ENCODE measurements at places on chromosomes 13 and 19.

- no peak for DNase-seq
Measured at GRCh38 chr13:110696776-110697175, 9.1 kb downstream of the CARS2 start.

DNA sequence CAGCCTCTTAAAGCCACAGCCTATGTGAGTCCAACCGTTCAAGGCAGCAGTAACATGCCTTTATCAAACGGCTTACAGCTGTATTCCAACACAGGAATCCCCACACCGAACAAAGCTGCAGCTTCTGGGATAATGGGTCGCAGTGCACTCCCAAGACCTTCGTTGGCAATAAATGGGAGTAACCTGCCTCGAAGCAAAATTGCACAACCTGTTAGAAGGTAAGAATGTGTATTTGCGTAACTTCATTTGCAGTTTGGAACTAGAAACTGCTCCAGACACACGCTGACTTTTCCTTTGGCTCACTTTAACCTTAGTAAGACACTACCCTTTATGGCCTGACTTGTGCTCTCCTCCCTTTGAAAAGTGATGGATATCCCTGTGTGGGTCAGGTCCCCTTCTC, 63.4 kb downstream of the SLAIN1 start:
- no peak for DNase-seq

- no peak for DNase-seq
Measured at GRCh38 chr13:32320528-32320927, 5.2 kb downstream of the BRCA2 start.

GRCh38 chr13:47251771-47252170, 354.9 kb upstream of the HTR2A start:
- DNase-seq: no peak

DNA sequence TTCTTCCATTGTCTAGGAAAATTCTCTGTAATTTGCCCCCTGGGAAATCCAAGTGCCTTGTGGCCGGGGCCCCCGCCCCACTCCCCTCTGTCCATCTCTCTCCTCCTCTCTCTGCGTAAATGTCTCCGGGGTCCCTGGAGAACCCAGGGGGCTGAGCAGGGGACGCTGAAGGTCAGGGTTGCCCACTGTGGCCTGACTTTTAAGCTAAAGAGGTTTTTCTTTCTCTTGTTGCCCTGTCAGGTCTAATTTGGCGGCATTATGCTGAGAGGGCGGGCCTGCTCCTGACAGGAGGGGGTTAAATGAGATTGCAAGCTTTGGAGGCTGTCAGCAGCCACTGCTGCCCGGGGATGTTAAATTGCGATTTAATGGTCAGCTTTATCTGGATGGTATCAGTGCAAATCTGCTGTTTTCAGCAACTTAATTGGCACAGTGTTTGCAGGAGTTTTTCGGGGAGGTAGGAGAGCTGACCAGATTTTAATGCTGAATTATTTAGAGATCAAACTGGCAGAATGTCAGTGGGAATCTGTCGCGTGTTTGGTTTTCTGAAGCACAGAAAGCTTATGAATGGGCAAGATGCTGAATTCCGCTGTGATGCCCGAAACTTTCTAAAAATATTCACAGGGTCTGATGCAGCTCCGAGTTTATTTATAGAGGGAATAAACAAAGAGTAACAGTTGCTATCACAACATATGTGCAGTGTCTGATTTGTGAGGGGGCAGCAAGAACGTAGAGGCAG, 93.2 kb upstream of the SOX1 start:
- DNase-seq: no peak

DNA sequence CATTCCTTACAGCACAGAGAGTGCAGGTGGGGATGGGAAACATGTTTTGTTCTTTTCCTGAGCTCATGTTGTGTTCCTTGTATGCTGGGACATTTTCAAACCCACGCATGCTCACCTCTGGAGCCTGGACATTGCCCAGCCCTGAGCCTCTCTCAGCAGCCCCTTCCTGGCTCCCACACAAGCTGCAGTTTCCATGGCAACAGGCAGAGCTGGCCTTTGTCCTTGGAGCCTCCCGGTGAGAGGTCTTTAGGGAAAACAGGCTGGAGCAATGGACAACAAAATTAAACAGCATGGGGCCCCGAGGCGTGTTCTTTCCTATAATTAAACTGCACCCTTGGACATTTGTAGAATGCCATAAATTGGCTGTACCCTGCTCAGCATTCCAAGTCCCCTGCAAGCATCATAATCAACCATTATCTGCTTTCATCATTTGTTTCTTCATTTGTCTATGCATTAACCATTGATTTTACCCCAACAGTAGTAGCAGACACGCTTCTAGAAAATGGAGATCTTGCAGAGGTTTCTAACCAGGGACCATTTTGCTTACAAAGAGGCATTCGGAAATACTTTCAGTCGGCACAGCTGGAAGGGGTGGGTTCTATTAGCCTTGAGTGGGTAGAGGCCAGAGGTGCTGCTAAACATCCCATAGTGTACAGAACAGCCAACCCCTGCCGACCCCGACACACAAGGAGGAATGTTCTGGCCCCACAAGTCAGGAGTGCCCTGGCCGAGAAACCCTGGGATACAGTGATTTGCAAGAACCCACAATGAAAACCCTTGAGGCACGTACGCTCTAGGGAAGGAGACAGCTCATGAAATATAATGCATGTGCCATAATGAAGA, 133.4 kb upstream of the PEG3 start:
- no peak for DNase-seq

DNA sequence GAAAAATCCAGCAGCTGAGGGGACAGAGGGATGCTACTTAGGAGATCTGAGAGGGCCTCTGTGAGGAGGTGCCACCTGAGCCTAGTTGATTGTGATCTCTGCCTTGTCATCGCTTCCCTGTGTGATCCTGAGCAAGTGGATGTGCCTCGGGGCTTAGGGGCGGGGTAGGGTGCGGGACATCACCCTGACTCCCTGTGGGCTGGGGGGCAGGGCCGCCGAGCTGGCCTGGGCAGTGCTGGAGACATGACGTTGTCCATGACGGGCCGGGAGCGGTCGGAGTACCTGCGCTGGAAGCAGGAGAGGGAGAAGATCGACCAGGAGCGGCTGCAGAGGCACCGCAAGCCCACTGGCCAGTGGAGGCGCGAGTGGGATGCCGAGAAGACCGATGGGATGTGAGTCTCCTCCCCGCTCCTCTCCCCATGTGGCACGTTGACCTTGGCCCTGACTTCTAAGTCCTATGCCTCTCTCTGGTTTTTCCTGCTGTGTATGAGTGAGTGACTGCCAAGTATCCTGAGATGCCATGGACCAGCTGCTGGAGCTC, 8.2 kb upstream of the INAFM1 start:
- DNase-seq: no peak

DNA sequence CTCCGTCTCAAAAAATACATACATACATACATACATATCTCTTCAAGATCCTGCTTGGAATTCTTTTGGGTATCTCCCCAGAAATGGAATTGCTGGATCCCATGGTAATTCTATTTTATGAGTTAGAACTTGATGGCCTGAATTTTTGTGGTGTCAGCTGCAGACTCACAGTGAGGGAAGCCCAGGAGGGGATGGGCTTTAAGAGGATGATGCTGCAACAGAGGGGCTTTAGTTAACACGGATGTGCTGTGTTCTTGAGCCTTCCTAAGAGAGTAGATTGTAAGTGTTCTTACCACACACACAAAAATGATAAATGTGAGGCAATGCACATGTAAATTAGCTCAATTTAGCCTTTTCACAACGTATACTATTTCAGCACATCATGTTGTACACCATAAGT, 31.8 kb downstream of the CACNG6 start:
- no peak for DNase-seq

GRCh38 chr13:98415326-98416070, 161.4 kb downstream of the STK24 start:
- DNase-seq: no peak

DNA sequence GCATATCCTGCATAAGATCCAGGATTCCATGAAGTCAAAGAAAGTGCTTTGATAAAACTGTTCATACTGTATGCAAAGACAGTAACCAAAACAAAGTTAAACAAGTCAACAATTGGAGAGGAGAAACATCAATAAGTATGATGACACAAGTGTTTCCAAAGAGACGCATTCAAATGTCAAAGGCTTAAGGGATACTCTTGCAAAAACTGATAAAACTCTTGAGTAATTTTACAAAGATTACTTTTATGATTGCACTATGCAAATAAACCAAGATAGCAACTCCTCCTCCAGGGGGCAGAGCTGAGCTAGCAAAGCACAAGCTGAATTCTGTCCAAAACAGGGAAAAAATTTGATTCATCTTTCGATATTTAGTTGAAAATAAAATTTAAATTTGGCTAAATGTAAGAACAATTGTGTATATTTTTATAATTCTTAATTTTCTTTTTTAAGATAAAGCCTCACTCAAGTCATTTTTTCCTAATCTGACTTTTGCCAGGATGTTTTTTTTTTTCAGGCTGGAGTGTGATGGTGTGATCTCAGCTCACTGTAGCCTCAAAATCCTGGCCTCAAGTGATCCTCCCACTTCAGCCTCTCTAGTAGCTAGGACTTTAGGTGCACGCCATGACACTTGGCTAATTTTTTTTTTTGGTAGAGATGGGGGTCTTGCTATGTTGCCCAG, 84.0 kb downstream of the MZT1 start:
- DNase-seq: no peak

DNA sequence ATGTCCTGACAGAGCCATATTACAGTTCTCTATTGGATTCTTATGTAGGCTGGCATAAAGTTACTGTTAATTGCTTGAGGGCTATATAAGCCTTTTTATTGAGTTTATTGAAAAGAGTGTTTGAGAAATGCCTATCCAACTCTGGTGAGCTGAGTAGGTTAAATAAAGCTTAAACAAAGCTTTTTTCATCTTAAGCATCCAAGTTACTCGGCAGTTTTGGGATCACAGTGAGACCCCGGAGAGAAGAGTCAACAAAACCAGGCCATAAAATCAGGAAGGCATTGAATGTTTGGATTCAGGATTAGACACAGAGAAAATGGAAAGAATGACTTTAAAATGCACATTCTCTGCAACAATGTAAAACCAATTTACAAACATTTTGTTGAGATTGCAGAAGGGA, 588.5 kb downstream of the DACH1 start:
- DNase-seq: no peak

Data from vagina (tissue), 2 donors.